Inflammatory macrophage (primary cell): ENCODE measurements at places on chromosomes 12 and 14.

- DNase-seq, result no peak
These were observed 174.0 kb downstream of the ITPR2 start for GRCh38 chr12:26658991-26659390.

DNA sequence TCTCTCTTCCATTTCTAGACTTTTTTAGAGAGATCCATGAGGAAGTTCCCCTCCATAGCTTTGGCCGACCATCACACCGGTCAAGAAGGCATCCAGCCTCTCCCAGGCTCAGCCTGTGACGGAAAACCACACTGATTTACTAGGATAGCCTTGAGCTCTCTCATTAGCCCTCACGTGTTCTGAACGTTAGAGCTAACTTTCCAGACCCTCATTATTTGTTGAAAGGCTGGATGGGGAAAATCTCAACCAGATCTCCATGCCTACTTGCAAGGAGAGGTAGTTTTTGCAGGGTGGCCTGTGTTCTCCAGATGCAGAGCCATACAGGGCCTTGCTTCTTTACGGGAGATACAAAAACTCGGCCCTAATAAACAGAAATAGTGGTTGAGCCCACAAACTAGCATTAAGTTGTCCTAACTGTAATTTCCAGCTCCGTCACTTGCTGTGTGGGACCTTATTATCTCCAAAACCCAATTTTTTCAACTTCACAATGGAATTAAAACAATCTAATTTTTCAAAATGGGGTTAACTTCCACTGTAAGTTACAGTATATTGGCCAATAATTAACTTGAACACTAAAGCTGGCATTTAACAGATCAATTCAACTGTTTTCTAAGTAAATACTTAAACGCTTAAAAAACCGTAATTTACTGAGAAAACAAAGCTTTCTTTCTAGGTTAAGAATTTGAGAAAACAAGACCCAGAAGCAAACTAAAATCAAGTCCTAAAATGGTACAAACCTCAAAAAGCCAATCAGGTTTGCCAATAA lies 65.3 kb downstream of the KLHL28 start:
- no peak for DNase-seq

GRCh38 chr14:39025250-39025809 lies 77.7 kb downstream of the SEC23A start:
- DNase-seq, result no peak

- DNase-seq, result no peak
These were observed 24.4 kb upstream of the BTG1 start for GRCh38 chr12:92170050-92170449.

DNA sequence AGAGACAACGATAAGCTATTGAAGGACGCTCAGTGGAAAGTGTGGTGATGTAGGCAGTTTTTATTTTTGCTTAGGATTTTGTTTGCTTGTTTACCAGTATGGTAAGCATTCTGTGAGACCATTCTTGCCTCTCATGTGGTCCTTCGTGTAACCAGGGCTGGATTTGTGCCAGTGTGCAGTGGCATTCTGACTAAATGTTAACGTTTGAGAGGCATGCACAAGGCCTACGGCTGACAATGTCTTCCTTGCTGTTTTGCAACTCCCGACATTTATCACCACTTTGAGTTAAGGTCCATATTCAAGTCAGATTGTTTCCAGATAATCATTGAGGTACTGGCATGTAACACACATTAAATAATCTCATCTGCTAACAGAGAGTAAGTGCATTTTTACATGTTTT lies 102.3 kb upstream of the BCAT1 start:
- peak; percentile 12 for DNase-seq

GRCh38 chr14:44609201-44609600 lies 102.1 kb upstream of the FSCB start:
- DNase-seq, result no peak
